ENCODE measurements at places on chromosomes 11 and 22.

- DNase-seq, result no peak
These were observed 53.7 kb downstream of the HIPK3 start for GRCh38 chr11:33310720-33311500.

- no peak for DNase-seq
These were observed 22.9 kb downstream of the RAB39A start for GRCh38 chr11:107951155-107951554.

- no peak for DNase-seq
These were observed 465 bp downstream of the SUN2 start for GRCh38 chr22:38755155-38755910.

- DNase-seq, result no peak
These were observed 314.0 kb downstream of the NTM start for GRCh38 chr11:131684111-131685060.

DNA sequence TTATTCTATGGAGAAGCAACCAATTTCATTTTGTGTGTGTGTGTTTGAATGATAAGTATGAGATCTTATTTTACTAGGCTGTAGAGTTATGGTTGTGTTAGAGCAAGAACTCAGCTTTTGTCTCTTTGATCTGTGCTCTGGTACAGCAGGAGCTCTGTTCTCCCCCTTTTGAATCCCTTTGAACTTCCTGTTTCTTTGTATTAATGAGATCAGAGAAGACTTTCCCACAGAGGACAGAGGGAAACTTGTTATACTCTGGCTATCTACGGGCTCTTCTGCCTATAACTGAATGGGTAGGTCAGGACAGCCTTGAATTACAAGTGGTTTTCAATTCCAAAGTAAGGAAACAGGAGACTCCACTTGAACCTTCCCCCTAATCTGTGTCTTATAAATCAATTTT is 1015.0 kb upstream of the RAG2 start:
- no peak for DNase-seq

- no peak for DNase-seq
These were observed 458.0 kb upstream of the KIRREL3 start for GRCh38 chr11:127458561-127458960.

GRCh38 chr11:46239801-46240061 is 37.7 kb upstream of the CREB3L1 start:
- no peak for DNase-seq

DNA sequence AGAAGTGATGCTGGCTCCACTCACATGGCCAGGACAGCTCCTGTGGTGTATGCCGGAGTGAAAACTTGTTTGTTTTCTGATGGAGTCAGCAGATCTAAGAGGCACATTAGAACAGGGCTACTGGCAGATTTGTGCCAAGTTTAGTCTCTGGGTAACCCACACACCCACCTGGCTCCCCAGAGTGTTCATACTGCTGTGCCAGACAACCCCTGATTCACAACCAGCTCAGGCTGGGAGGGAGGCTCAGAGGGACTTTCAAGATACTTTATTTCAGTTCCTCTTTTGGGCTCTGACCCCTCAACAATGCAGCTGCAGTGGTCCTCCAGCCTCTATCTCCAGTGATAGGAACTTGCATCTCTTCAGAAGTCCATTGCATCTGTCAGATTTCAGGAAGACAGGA is 8.5 kb downstream of the NTM start:
- DNase-seq, result no peak

DNA sequence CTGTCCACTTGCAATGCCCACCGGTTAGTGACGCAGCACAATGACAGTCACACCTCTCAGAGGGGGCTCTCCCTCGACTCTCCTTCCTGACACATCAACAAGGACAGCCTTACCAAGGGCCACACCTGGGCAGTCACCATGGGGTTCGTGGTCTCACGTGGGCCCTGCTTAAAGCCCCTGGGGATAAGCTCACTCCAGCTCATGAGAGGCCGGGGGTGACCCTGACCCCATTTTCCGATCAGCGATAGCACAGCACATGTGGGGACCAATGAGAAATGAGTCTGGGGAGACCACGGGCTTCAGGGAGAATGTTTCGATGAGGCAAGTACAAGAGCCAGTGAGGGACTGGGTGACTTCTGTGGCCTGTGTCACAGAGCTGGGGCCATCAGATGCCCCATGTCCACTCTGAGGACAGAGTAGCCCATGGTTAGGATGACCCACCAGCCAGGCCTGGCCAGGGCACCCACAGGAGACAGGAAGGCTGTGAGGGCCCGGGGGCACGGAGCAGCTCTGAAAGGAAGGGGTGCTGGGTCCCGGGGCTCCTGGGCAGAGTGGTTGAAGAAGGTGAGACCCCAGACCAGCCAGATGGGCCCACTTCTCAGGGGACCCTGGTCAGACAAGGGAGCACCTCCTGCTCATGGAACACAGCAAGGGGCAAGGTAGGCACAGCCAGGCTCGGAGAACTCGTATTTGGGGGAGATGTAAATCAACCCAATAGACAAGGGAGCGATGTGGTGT is 128.8 kb downstream of the MED15 start:
- no peak for DNase-seq

- DNase-seq, result no peak
These were observed 1.5 kb downstream of the SYT8 start for GRCh38 chr11:1836011-1836945.

DNA sequence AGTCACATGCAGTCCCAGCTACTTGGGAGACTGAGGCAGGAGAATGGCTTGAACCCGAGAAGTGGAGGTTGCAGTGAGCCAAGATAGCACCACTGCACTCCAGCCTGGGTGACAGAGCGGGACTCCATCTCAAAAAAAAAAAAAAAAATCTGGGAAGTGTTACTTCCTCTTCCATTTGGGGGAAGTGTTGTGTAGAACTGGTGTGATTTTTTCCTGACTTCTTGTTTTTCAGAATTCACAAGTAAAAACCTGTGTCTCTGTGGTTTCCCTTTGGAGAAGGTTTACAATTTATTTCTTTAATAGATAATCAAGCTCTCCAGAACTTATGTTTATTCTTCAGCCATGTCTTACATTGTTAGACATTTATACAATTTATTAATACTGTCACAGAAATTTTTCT is 396.1 kb downstream of the BRD1 start:
- DNase-seq, result no peak

- DNase-seq, result no peak
These were observed 18.4 kb upstream of the LRRC55 start for GRCh38 chr11:57163160-57163868.

- DNase-seq, result no peak
These were observed 16.8 kb upstream of the CABP7 start for GRCh38 chr22:29702931-29703501.

DNA sequence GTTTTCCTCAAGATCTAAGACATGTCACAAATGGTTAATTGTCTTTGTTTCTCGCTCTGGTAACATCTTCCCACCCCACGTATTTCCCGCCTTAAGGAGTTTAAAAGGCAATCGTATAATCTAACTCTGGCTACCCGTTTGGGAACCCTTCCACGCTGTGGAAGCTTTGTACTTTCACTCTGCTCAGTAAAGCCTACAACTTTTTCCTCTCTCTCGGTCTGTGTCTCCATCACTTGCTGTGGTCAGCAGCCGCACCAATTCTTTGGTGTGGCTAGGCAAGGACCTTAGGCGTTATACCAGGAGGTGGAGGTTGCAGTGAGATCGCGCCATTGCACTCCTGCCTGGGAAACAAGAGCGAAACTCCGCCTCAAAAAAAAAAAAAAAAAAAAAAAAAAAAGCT is 1430.1 kb downstream of the LRRC4C start:
- no peak for DNase-seq

- peak; percentile 17 for DNase-seq
These were observed 14.3 kb upstream of the FGF19 start for GRCh38 chr11:69718147-69718546.

- no peak for DNase-seq
These were observed 10.2 kb downstream of the DGKZ start for GRCh38 chr11:46357483-46357936.

Data from CMK (cell line).